ENCODE measurements at places on chromosomes 6 and 20.

DNA sequence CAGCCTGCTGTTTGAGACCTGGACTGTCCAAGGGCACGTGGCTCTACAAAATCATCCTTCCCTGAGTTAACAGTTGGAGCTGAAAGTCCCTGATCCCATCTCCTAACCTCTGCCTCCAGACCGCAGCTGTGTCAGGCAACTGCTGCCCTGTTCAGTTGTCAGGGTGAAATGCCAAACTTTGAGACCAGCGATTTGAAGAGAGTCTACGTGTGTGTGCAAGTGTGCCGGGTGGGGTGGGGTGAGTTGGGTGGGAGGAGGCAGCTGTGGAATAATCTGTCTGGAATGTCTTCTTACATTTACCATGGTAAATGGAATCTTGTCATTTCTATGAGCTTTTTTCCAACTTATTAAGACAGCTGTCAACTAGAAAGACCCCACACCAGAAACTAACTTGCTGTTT, 81.0 kb upstream of the FAM8A1 start:
- no peak for DNase-seq

GRCh38 chr20:58438970-58439808, 50.2 kb downstream of the VAPB start:
- DNase-seq = no peak

DNA sequence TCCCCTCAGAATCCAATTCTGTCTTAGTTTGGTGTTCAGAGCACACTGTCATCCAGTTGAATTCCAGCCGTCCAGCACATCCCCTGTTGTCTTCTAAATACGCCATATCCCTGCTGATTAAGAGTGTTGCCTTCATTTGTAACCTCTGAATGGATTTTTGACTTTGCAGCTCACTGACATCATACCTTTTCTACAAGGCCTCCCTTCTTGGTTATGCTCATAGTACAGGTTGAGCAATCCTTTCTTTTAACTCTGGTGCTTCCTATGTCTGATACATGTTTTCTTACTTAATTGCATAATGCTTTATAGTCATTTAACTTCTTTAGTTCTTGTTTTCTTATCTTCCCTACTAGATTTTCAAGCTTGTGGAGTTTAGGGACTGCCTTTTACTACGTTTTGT, 36.4 kb downstream of the XRN2 start:
- no peak for DNase-seq

GRCh38 chr6:18976091-18976490, 588.9 kb downstream of the RNF144B start:
- no peak for DNase-seq

- DNase-seq = no peak
These were observed 69.3 kb upstream of the IER3 start for GRCh38 chr6:30813631-30814145.

GRCh38 chr6:152426276-152426675, 210.9 kb downstream of the SYNE1 start:
- no peak for DNase-seq

- DNase-seq = no peak
These were observed 69.0 kb downstream of the LYRM4 start for GRCh38 chr6:5191722-5192121.

DNA sequence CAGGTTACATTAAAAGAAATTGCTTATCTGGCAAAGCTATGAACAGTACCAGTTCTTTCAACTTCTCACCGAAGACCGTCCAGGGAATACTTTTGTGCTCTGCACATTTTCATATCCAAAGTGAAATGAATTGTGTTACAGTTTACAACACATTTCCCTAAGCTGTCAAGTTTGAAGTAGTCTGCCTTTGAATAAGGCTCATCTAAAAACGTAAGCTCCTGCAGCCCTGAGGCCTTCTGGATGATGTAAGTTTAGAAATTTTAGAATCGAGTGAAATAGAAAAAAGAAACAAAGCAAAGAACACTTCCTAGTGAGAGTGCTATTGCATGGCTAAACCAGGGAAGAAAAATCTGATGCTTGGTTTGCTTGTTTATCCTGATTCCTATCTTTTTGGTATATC, 653.8 kb downstream of the MMUT start:
- DNase-seq = no peak

- DNase-seq = no peak
These were observed 81.3 kb downstream of the MOXD1 start for GRCh38 chr6:132320007-132320406.

DNA sequence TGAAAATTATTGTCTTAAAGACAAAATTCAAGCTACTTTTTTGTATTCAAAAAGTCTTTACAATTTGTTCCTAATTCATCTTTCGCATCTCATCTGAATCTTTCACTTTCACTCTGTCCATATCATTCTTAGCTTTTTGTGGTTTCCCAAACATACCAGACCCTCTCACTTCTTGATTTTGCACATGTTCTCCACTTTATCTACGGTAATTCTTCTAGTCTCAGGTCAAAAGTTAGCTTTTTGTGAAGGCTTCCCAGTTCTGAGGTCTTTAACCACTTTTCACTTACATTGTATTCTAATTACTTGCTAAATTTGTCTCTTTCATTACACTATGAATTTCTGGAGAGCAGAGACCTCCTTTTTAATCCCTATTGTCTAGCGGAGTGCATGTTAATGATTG, 34.6 kb upstream of the EPHA7 start:
- no peak for DNase-seq

GRCh38 chr20:45044601-45045000, 56.3 kb downstream of the KCNS1 start:
- DNase-seq = no peak

Data from stimulated activated CD4-positive, alpha-beta T cell treated with anti-CD3 and anti-CD28 coated beads, Interleukin-15, amount 100 ng/mL, for 48 hours (primary cell).